T-helper 1 cell (primary cell): ENCODE measurements at places on chromosomes 3 and 15.

GRCh38 chr3:127404221-127405009 lies 116.6 kb upstream of the PRR20G start:
- no peak for DNase-seq

GRCh38 chr3:116356056-116356455 lies 89.2 kb downstream of the LSAMP start:
- DNase-seq = no peak

GRCh38 chr3:56296361-56296760 lies 171.9 kb downstream of the ERC2 start:
- DNase-seq = no peak

GRCh38 chr3:62962714-62963113 lies 87.5 kb upstream of the CADPS start:
- DNase-seq = no peak
